NAMALWA (cell line): ENCODE measurements at places on chromosomes 12 and 14.
A peak's percentile ranks its signal among the peaks of the same experiment; 100 is the strongest.

GRCh38 chr14:102293781-102294180 lies 11.2 kb downstream of the MOK start:
- DNase-seq: no peak

GRCh38 chr14:96514694-96515093 lies 12.5 kb downstream of the PAPOLA start:
- DNase-seq: no peak

DNA sequence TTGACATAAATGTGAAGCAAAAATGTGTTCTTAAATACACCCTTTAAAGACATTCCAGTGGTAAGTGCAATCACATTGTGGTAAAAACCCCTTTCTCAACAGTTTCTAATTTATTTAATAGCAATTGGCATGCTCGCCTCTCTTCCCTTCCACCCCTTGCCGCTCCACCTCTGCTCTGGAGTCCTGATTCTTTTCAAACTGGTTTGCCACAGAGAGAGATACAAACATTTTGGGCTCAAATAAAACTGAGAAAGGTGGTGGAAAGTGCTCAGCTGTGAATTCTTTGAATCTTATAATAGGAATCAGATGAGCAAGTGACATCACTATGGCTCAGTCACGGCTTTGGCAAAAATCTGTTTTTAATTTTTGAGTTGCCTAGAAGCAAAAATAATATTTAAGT lies 993.9 kb downstream of the GALC start:
- no peak for DNase-seq

DNA sequence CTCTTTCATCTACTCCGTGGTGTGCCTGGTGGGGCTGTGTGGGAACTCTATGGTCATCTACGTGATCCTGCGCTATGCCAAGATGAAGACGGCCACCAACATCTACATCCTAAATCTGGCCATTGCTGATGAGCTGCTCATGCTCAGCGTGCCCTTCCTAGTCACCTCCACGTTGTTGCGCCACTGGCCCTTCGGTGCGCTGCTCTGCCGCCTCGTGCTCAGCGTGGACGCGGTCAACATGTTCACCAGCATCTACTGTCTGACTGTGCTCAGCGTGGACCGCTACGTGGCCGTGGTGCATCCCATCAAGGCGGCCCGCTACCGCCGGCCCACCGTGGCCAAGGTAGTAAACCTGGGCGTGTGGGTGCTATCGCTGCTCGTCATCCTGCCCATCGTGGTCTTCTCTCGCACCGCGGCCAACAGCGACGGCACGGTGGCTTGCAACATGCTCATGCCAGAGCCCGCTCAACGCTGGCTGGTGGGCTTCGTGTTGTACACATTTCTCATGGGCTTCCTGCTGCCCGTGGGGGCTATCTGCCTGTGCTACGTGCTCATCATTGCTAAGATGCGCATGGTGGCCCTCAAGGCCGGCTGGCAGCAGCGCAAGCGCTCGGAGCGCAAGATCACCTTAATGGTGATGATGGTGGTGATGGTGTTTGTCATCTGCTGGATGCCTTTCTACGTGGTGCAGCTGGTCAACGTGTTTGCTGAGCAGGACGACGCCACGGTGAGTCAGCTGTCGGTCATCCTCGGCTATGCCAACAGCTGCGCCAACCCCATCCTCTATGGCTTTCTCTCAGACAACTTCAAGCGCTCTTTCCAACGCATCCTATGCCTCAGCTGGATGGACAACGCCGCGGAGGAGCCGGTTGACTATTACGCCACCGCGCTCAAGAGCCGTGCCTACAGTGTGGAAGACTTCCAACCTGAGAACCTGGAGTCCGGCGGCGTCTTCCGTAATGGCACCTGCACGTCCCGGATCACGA lies 2.2 kb downstream of the SSTR1 start:
- DNase-seq: no peak

- DNase-seq: no peak
These were observed 36.8 kb downstream of the ZFP36L1 start for GRCh38 chr14:68756000-68756481.

- DNase-seq: no peak
These were observed 122.8 kb downstream of the C12orf75 start for GRCh38 chr12:105453316-105453715.

GRCh38 chr12:32499048-32499447 lies 99.7 kb downstream of the FGD4 start:
- DNase-seq: no peak

DNA sequence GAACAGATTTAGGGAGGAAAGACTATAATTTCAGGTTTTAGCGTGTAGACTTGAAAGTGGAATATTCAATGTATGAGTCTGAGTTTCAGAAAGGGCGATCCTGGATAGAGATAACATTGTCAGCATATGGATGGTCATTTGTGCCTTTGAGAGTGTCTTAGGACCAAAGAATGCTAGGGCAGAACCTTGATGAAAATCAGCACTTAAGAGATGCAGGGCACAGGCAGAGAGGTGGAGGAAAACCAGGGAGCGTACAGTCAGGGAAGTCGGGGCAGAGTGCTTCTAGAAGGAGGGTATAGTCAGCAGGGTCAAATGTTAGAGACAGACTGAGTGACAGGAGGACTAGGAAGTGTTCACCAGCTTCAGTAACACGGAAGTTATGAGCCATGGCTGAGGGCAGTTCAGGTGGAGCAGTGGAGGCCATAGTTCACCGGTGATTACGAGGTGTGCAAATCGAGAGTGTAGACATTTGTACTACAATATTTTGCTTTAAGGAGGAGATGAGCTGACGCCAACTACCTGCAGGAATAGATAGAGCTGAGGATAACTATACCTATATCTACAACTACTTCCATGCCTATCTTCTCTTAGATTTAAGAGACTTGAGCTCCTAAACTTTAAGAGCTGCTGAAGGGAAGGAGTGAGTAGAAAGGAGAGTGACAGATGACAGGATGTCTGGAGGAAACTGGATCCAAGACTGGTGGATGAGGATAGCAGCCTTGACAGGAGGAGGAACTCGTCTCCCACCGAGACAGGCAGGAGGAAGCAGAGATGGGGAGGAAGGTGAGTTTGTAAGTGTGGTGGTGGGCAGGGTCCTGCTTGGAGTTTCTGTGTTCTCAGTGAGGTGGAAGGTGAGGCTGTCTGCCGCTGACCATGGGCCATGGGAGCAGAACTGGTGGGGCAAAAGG lies 6.5 kb downstream of the CBLN3 start:
- DNase-seq: no peak

- peak; percentile 33 for DNase-seq
These were observed 115.0 kb downstream of the BTG1 start for GRCh38 chr12:92030618-92031017.
